ENCODE measurements at places on chromosomes 5 and 9.

- DNase-seq = no peak
These were observed 95.0 kb downstream of the ANKH start for GRCh38 chr5:14776602-14777001.

- DNase-seq = no peak
These were observed 67.7 kb upstream of the ATG10 start for GRCh38 chr5:81904166-81904565.

- no peak for DNase-seq
These were observed 122.9 kb downstream of the CAVIN4 start for GRCh38 chr9:100700689-100701318.

DNA sequence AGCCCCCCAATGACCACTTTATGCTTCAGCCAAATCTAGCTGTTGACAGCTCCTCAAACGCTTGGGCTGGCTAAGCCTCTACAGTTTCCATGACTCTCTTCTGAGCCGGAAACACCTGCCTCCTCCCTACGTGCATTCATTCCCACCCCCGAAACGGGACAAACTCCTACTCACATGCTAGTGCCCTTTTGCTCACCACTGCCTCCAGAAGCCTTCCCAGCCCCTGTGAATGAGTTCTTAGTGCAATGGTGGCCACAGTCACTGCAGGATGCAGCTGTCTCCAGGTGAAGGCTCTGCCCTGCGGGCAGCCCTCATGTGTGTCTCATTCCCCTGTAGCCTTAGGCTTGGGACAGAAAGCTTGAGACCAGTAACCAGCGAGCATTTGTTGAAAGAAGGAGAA, 68.8 kb upstream of the DAB2IP start:
- no peak for DNase-seq

- no peak for DNase-seq
These were observed 206.9 kb downstream of the FSTL4 start for GRCh38 chr5:133405275-133406034.

DNA sequence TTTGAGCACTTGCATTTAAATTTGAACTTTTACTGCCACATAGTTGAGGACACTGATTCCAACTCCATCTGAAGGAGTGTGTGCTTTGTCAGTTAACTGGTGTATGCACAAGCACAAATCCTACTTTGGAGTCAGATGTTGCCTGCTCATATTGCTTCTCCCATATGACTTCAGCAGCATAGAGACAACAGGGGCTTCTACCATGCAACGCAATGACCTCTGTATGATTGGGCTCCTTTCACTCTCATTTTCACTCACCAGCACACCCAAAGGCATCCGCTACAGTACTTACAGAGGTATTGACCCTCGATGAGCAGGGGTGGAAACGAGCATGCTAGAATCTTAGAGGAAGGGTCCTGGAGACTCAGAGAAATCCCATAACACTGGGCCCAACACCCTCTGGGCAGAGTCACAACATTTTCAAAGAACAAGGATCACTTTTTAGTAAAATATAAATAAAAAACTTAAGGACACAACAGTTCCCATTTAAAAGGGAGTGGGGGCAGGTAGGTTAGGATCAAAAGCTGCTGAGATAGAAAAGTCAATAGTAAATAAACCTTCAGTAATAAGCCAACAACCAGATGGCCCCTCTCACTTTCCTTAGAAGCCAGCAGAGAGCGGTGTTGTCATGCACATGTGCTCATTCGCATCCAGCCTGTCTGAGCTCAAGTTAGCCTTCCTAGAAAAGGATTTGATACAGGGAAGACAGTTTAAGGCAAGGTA, 203.8 kb downstream of the SNCAIP start:
- no peak for DNase-seq

DNA sequence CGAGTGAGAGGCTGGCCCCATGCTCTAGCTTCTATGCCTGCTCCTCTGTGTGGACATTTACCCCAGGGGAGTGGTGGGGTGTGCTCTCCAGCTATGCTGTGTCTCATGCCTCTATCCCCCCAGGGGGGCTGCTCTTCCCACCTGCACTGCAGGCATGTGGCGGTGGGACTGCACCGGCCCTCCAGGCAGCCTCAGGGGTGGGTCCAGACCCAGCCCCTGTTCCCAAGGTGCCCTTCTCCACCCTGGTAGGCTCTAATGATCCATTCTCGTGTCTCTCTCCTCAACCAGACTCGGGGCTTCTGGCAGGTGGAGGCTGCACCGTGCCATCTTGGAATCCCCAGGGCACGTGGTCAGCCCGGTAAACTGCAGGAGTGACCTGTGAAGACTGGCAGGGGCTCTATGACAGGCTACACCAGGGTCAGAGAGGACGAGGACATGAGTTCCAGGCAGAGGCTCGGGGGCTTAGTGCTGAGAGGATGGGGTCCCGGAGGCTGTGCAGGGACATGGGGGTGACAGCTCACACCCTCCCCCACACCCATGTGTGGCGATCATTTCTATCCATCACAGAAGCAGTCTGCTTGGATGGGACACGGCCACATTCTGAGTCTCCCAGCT, 22.7 kb upstream of the COL5A1 start:
- no peak for DNase-seq

- no peak for DNase-seq
These were observed 464.1 kb downstream of the DMRT2 start for GRCh38 chr9:1514250-1514649.

DNA sequence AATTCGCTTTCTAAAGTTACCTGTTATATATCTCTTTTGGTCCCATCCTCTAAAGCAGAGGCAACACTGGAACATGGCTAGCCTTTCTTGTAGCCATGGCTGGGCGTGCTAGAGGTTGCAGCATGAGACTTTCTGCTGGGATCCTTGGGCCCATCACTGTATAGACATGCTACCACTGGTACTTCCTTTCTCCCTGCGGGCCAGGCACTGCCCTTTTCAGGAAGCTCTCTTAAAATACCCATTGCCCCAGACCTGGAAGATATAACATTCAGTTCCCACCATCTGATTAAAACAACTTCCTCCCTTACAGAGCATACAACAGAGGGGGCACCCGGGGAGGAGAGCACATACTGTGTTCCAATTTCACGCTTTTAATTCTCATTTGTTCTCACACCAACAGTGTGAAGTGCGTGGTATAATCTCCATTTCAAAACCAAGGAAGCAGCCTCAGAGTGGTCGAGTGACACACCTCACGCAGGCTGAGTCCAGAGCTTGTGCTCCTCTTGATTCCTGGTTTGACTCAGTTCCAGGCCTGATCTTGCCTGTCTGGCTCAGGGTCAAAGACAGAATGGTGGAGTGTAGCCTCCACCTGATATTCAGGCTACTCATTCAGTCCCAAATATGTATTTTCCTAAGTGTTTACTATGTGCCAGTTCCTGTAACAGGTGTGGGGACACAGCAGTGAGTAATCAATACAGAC, 22.6 kb downstream of the PTGS1 start:
- DNase-seq = no peak

All from activated CD4-positive, alpha-beta T cell treated with anti-CD3 and anti-CD28 coated beads, Interleukin-2, amount 50 U/mL, for 4 hours (primary cell).